ENCODE measurements at places on chromosomes 12 and 14.

GRCh38 chr12:109053382-109054123 is 1.2 kb downstream of the USP30 start:
- no peak for DNase-seq

- DNase-seq = no peak
Observed at GRCh38 chr14:104750056-104750752, 2.7 kb upstream of the SIVA1 start.

GRCh38 chr12:1630133-1630826 is 1.2 kb downstream of the WNT5B start:
- peak; percentile 68 for DNase-seq

- no peak for DNase-seq
Observed at GRCh38 chr12:3961591-3961990, 88.4 kb upstream of the PARP11 start.

GRCh38 chr12:57738661-57739237 is at the start of gene AGAP2:
AGAP2 (minus strand) TSS chr12:57738742; CDS start chr12:57738246, 496 bp downstream.
- DNase-seq = peak; percentile 51

DNA sequence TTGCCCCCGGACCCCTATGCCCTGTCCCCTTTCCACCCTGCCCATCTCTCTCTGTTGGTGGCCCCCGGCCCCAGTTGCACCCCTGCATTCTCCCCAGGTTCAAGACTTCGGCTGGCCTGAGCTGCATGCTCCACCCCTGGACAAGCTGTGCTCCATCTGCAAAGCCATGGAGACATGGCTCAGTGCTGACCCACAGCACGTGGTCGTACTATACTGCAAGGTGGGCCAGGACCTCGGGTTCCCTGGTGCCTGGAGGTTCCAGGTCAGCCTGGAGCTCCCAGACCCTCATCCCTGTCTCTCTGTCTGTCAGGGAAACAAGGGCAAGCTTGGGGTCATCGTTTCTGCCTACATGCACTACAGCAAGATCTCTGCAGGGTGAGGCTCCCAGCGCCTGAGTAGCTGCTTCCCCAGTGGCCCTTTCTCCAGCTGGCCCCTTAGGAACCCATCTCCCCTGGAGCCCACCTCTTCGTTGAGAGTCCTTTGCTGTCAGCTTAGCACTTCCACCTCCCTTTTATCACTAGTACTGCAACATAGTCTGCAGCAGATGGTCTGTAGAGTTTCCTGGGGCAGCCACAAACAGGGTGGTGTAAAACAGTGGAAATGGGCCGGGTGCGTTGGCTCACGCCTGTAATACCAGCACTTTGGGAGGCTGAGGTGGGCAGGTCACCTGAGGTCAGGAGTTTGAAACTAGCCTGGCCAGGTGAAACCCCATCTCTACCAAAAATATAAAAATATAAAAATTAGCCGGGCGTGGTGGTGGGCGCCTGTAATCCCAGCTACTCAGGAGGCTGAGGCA is 5.8 kb downstream of the TNS2 start:
- DNase-seq = no peak

DNA sequence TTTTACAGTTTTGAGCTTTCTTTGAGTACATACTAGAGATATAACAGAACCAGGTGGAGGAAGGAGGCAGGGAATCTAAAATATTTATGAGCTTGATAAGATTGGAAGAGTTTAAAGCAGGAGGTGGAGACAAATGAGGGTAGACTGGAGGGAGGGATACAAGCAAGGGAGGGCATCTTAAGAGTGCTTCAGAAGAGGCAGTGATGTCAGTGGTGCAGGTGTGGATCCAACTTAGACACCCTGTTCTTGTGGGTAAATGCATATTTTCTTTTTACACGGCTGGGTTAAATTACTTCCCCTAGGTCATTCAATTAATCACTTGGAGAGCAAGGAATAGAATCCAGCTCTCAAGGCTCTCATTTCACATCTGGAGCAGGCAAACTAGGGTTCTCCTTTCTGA is 146.1 kb upstream of the LRIG3 start:
- no peak for DNase-seq

- no peak for DNase-seq
Observed at GRCh38 chr12:58313091-58313855, 371.9 kb downstream of the ATP23 start.

DNA sequence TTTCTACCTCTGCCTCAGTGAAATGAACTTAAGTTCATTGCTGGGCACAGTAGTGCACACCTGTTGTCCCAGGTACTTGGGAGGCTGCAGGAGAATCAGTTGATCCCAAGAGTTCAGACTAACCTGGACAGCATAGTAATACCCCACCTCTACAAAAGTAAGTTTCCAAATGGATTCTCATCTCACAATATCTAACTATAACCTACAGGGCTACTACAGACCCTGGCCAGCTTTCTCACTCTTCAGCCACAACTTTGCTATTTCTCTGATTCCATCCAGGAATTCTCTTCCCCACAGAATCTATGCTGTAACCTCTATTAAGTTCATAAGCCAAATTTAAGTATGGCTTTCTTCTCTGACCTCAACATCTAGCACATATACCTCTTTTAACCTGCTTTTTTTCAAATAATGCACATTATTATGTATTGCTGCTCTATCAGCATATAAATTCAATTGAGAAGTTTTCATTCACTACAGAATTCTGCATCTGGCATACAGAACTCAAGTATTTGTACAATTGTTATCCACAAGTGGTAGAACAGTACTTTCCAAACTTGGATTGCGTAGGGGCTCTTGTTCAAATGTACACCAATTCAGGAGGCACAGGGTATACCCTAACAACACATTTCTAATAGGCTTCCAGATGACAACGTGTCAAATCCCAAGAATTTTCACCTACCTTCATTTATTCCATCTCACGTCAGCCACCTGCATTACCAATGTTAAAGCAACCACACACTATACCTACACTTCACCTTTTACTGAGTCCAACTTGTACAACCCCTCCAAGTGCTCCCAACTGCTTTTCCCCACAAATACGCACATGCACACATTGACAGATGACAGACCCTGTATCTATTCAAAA is 3.8 kb downstream of the RPS29 start:
- DNase-seq = no peak

- DNase-seq = no peak
Observed at GRCh38 chr12:119885549-119885948, 8.4 kb upstream of the CIT start.

DNA sequence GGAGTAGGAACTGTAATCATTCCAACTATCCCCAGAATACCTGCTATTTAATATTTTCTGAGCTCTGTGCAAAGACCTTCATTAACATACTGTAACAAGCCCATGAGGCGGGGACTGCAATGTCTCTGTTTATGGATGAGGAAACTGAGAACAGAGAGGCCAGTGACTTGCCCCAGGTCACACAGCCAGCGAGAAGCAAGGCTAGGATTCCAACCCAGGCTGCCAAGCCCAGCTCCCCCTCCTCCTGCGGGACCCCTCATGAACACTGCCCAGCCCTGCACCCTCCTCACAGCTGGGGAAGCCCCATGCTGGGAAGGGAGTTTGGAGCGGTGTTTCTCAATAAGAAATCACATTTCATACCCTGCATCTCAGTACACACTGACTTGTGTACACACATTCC is 10.9 kb downstream of the HVCN1 start:
- DNase-seq = no peak

- no peak for DNase-seq
Observed at GRCh38 chr12:8886502-8887284, 27.6 kb upstream of the PHC1 start.

DNA sequence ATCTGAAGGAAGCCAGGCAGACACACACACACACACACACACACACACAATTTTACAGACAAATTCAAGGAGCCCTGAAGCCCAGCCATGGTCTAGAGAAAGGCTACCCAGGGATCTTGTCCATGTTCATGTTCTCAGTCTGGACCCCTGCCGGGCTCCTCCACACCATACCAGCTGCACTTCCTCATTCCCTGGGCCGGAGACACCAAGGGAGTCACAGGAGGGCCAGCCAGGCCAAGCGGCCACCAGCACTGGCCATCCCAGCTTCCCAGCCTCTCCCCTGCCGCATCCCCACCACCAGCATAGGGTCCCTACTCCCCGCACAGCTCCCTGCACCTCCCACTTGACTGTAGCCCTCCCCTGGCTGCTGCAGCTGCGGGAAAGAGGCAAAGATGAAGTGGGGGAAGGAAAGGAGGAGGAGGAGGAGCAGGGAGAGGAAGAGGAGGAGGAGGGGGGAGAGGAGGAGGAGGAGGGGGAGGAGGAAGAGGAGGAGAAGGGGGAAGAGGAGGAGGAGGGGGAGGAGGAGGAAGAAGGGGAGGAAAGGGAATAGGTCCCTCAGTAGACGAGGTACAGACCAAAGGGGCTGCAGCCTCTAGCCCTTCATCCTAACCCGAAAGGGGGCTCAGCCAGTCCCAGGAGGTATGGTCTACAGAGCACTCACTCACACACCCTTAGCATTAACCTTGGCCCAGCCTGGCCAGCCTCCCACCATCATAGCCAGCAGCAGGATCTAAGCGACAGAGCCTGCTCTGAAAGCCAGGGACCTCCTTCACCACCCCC is 293.2 kb downstream of the DPF3 start:
- no peak for DNase-seq

DNA sequence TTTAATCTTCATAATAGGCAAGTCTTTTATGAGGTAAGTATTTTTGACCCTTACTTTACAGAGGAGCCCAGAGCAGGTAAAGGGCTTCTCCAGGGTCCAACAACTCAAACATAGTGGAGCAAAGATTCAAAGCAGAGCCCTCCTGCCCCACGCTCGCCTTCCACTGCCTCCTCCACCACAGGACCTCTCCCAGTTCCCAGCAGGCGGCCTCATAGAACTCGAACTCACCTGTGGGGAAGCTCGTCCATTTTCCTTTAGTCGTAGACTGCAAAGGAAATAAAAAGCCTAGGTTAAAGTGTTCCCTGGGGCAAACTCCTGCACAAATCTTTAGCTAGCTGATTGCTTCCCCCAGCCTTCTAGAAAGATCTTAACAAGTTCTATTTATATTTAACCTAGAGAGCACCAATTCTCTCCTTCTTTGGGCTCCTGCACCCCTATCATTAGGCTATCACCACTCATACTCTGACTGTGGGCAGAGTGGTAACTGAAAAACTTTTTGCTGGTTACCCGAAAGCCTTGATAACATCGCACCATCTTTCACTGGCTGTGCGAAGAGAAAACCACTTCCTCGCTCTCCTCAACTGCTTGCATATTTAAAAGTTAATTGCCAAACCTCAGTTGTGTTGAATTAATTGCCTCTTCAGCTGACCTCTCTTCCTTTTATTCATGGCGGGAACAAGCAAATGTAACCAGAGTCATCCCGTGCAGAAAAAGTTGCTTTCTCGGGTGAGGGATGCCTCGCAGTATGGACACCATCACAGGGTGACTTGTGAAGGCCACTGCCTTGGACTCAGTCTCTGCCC is 299.6 kb downstream of the DPF3 start:
- no peak for DNase-seq

GRCh38 chr14:24311837-24312615 is 724 bp downstream of the LTB4R start:
- DNase-seq = no peak

- no peak for DNase-seq
Observed at GRCh38 chr14:22849212-22849819, 12.9 kb downstream of the MMP14 start.

- DNase-seq = no peak
Observed at GRCh38 chr14:57038689-57039088, 228.4 kb upstream of the OTX2 start.

DNA sequence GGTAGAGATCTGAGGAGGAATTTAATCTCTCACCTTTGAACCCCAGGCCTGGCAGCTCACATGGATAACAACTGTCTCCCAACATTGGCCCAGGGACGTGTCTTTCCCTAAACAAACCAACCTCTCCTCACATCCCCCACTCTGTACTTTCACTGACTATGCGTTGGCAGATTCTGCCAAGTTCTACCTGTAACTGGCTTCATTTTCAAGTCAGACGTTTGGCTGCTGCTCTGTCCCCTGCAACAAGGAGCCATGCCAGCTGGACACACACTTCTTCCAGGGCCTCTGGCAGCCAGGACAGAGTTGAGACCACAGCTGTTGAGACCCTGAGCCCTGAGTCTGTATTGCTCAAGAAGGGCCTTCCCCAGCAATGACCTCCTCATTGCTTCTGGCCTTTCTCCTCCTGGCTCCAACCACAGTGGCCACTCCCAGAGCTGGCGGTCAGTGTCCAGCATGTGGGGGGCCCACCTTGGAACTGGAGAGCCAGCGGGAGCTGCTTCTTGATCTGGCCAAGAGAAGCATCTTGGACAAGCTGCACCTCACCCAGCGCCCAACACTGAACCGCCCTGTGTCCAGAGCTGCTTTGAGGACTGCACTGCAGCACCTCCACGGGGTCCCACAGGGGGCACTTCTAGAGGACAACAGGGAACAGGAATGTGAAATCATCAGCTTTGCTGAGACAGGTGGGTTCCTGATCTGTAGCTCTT is at the start of gene INHBC:
Gene INHBC (plus strand): TSS at position 268 of the 707 bp plus-strand sequence. CDS start 103 bp downstream, at position 371.
- DNase-seq = no peak

- no peak for DNase-seq
Observed at GRCh38 chr14:38202444-38203191, 5.1 kb upstream of the SSTR1 start.

- DNase-seq = no peak
Observed at GRCh38 chr14:99531251-99532096, 50.3 kb downstream of the CCNK start.

DNA sequence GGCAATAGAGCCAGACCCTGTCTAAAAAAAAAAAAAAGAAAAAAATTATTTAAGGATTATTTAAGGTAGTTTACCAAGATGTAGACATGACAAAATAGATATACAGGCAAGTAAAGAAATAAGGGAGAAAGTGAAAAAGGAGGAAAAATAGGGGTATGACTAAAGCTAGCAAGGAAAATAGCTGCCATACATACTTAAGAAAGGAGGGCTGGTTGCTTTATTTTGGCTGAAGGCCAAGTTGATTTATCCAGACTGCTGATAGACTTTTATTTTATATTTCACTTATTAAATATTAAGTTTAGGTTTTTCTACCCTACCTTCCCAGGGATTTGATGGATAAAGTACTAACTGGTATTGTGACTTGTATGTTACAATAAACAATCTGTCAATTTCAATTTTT is 8.3 kb upstream of the AEBP2 start:
- DNase-seq = no peak

DNA sequence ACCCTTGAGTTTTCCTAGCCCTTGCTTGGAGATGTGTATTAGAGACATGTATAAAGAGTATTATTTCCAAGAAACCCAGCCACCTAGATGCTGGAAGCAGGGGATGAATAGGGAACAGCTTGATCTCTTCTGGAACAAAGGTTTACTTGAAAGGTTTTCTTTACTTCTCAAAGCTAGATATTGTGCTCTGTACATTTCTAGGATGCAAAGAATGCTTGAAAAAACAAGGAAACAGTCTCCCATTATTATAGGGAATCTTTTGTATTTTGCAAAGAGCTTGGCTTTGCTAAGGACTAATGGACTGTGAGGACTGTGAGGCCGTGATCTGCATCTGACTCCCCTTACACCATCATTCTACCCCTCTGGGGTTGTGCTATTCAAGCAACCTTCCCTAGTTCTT is 77.9 kb downstream of the PRICKLE1 start:
- no peak for DNase-seq

Data from nephron progenitor cell (in vitro differentiated cells).